Small intestine (tissue), 16 donors: ENCODE measurements at places on chromosomes 4 and X.

DNA sequence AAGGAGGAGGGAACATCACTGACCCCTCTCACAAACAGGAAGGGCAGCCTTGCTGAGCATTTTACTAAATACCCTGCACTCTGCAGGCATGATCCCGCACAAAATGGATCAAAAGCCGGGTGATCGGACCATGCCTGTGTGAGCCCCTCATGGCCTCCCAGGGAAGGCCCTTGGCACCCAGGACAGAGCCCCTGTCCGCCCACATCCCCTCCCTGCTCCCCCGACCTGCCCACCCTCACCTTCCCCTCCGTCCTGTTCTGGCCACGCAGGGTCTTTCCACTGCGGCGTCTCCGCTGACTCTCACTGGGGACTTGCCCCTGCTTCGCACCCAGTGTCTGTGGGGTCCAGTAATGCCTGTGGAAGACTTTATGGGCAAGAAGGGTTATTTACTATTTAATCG lies 105.0 kb downstream of the HMX1 start:
- no peak for DNase-seq

DNA sequence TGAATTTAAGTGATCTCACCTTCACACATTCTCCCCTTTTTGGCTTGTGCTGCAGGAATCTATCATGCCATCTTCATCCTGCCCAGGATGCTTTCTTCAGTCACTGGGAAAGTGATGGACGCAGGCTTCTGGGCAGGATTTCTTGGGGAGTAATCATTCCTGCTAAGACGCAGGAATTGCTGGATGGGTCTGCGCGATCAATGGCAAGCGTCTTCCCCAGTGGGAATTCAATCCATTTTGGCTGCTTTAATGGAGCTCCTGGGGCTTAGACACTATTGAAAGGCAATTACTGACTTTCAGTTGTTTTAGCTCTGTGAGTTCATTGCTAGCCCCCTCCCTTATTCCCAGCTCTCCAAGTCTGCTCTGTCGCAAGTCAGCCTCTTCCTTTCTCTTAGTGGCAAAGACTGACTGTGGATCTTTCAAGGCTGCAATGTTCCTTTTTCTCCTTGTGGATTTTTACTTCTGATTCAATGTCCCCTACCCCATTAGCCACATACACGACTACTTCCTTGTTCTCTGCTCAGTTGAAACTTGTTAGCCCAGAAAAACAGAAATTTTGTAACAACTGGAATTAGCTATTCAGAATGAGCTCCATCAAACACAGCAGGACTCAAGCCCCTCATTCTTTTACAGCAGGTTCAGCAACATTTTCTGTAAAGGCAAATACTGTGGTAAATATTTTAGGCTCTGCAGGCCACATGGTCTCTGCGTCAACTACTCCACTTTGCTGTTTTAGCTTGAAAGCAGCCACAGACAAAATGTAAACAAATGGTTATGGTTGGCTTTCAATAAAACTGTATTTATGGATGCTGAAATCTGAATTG lies 154.9 kb downstream of the ASB9 start:
- no peak for DNase-seq

GRCh38 chr4:83276299-83277040 lies 8.1 kb downstream of the COQ2 start:
- DNase-seq, result no peak

DNA sequence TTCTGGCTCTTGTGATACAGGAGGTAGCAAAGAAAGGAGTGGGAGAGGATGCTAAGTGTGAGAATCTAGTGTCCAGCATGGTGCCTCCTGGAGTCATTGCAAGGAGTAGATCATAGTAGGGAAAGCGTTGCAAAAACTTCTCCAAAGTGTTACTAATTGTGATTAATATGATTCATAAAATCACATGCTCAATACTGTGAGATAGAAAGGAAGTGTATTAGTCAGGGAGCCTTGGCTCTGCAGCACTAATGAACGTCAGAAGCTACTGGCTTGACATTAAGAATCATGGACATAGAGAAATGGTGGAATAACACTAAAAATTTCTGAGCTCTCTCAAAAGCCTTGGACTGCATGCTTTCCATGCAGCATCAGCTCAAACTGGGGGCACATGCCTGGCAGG lies 299.1 kb downstream of the EVC2 start:
- no peak for DNase-seq

DNA sequence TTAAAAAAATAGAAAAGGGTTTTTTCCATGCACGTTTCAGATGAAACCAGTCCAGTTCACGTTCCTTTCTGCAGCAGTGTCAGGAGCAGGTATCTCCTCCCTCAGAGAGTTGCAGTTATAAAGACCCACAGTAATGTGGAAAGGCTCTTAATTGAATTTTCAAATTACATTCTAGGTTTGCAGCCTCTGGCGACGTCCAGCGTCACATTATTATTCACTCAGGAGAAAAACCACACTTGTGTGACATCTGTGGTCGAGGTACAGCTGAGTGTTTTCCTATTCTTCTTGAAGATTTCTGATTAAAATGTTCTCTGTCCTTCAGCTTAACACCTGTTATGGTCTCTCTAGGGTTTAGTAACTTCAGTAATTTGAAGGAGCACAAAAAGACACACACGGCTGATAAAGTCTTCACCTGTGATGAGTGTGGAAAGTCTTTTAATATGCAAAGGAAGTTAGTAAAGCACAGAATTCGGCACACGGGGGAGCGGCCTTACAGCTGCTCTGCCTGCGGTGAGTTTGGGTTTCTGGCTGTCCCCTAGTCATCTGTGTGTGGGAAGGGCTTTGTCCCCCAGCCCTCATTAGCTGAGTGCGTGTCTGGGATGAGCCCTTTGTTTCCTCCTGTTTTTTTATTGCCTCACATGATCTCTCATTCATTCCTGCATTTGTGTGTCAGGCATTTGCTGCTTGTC lies 25.6 kb downstream of the ZBTB49 start:
- DNase-seq, result no peak

DNA sequence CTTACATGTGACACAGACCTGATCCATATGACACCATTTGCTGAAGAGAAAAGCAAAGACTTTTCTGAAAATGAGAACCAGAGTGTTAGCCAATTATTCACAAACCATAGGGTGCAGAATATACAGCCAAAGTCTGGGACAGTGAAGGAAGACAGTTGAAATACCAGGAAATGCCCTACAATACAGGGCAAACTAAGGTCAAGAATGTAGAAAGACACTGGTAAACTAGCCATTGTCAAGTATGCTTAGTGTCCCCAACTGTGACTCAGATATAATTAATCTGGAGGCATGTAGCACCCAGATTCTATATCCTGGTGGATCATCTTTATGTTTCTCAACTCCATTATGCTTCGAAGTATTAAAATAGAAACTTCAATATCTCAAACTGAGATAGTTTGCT lies 200.9 kb upstream of the FSTL5 start:
- DNase-seq, result no peak

DNA sequence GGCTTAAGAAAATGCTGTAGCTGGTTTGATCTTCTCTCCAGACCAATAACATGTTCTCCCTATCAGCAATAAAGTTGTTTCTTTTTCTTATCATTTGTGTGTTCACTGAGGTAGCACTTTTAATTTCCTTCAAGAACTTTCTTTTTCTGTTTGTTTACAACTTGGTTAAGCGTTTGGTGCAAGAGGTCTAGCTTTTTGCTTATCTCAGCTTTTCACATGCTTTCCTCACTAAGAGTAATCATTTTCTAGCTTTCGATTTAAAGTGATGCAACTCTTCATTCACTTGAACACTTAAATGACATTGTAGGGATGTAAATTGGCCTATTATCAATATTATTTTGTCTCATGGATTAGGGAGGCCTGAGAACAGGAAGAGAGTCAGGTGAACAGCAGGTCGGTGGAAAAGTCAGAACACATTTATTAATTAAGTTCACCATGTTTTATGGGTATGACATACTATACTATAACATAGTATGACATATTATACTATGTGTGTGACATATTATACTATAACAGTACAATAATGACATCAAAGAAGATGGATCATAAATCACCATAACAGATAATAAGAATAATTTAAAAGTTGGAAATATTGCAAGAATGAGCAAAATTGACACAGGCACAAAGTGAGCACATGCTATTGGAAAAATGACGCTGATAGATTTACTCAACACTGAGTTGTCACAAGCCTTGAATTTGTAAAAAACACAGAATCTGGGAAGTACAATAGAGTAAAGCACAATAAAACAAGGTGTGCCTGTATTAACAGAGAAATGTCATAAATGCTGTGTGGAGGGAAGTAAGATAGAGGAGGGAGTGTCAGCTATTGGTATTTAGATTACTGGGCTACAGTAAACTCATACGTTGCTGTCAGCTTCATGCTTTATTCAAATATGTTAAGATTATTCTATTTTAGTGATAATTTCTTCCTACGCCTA lies 218.6 kb upstream of the SLC7A11 start:
- peak; percentile 71 for DNase-seq

GRCh38 chr4:107857741-107858140 lies 33.0 kb downstream of the SGMS2 start:
- no peak for DNase-seq

DNA sequence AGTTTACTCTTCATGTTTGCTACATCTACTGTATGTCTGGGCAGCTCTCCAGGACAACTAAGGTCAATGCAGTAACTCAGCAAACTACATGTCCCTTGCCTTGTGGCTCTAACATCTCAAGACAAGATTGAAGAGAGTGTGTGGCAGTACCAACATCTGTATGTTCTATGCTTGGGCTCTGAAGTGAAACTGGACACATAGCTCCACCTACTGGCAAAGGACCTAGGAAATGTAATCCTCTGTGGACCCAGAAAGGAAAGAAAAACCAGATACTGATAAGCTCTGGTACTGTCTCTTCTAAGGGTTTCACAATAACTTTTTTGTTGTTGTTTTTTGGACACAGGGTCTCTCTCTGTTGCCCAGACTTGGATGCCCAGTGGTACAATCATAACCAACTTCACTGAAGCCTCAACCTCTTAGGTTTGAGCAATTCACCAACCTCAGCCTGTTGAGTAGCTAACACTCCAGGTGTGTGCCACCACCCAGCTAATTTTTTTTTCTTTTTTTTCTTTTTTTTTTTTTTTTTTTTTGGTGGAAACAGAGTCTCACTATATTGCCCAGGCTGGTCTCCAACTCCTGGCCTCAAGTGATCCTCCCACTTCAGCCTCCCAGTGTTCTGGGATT lies 64.1 kb downstream of the QDPR start:
- DNase-seq, result peak; percentile 72

GRCh38 chrX:115625572-115626301 lies 64.8 kb downstream of the PLS3 start:
- DNase-seq, result no peak

DNA sequence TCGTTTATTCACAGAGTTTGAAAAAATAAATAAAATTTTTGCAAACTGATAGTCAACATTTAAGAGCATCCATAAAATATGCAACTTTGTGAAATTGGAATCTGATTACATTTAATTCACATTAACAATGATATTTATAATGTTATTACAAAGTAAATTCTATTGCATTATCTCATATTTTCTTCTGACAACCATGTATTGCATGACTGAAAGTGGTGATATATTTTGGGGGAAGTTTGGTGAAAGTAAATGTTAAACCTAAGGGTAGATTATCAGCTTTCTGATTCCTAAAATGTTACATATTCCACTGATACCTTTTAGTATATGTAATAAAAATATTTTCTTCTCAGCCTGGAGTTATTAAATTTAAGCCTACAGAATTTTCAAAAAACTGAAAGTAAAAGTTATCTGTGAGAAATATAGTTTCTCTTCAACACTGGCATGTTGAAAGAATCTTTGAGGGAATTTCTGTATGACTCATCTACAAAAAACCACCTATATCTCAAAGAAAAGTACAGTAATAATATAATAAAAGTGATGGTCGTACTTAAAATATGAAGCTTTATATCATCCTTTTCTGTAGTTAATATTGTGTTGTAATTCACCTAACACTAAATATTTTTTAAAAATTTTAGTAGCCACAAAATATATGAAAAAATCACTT lies 1179.6 kb upstream of the PCDH7 start:
- no peak for DNase-seq

- no peak for DNase-seq
Measured at GRCh38 chr4:13985837-13986236, 358.3 kb upstream of the BOD1L1 start.
